K562 (cell line): ENCODE measurements at places on chromosomes 12 and 14. TPM values are rescaled to one million over a fixed set of nuclear protein-coding genes. Genes with fewer than 3 reads are reported as not detected.
A peak's percentile ranks its signal among the peaks of the same experiment; 100 is the strongest.

Gene TNFAIP2
- 52.7 and 61.2 TPM in 2 replicates for total RNA-seq

- H3K36me3 ChIP-seq = no peaks in the 10 kb centered on the region
- DNase-seq = no peak
- no peaks in the 10 kb centered on the region for H3K27me3 ChIP-seq
- H3K27ac ChIP-seq = no peak overlapping the region
- H3K4me3 ChIP-seq = no peak overlapping the region
These were observed 169.7 kb downstream of the MYRFL start for GRCh38 chr12:69994724-69995173.

Gene GPX2
- 0.24 and 0.56 TPM in 2 replicates for total RNA-seq

DNA sequence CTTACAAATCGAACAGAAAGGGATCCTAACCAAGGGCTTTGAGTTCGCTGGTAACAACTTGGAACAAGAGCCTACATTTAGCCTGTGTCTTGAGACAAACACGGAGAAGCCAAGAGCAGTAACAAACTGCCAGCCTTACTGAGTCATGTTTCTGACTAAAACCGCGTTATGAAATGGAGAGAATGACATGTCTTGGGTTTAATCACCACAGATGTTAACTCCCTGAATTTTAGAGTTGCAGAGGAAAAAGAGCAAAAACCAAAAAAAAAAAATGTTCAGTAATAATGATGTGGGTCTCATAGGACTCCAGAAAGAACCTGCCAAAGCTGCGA is 1.0 kb downstream of the BLTP3B start:
- H3K36me3 ChIP-seq = no peaks in the 10 kb centered on the region
- no peaks in the 10 kb centered on the region for H3K27me3 ChIP-seq
- peaks cover 18% of the 10 kb centered on the region; the same call in 2 of the 3 replicates for H3K4me1 ChIP-seq
- peak; percentile 67 for DNase-seq

DNA sequence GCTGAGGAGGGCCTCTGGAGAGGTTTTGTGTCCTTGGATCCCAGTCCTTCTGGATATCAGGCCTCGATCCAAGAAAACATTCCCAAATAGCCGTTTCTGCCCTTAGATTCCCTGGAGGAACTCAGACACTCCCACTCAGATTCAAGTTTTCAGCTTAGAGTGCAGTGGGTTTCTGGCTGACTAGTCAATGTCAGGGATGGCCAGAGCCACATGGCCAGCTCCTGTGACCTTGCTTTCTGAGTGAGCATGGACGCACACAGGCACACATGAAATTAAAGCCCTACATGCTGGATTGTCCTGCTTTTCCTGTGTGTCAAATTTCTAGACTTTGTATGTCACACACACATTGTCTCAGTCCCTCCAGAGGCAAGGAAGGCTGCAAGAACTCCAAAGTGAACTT is 86.2 kb downstream of the TNFAIP2 start:
- H3K4me3 ChIP-seq = no peak overlapping the region
- no peaks in the 10 kb centered on the region for H3K27me3 ChIP-seq
- peaks cover 32% of the 10 kb centered on the region for H3K4me1 ChIP-seq
- no peaks in the 10 kb centered on the region for H3K36me3 ChIP-seq
- H3K27ac ChIP-seq = peak overlapping the region; percentile 41; the same call in 2 of the 3 replicates

- no peak overlapping the region for H3K4me3 ChIP-seq
- peaks cover 38% of the 10 kb centered on the region for H3K4me1 ChIP-seq
- H3K27me3 ChIP-seq = no peaks in the 10 kb centered on the region
- no peak overlapping the region for H3K27ac ChIP-seq
These were observed 16.8 kb upstream of the EIF5 start for GRCh38 chr14:103317251-103317650.

- peak overlapping the region; percentile 29; the same call in 1 of the 3 replicates for H3K27ac ChIP-seq
- no peaks in the 10 kb centered on the region for H3K27me3 ChIP-seq
- peaks cover 44% of the 10 kb centered on the region for H3K4me1 ChIP-seq
- H3K36me3 ChIP-seq = no peaks in the 10 kb centered on the region
These were observed 26.1 kb downstream of the KRT8 start for GRCh38 chr12:52878507-52879393.

DNA sequence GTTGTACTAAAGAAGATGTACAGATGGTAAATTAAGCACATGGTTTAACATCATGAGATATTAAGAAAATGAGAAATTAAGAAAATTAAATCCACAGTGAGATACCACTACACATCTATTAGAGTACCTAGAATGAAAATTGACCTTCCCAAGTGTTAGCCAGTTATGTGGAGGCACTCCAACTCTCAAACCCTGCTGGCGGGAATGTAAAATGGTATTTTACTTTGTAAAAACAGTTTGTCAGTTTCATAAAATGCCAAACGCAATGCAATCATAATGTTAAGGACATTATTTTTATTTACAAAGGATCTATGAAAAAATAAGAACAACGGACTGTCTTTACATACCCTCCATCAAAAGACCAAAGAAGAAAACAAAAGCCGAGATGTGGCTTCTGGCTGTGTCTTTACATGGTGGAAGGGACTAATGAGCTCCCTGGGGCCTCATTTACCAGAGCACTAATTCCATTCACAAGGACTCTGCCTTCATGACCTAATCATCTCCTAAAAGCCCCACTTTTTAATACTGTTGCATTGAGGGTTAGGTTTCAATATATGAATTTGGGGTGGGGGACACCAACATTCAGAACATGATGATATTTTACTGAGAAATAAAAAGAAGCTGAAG is 1178.7 kb downstream of the AACS start:
- no peak overlapping the region for H3K4me3 ChIP-seq
- H3K27ac ChIP-seq = no peak overlapping the region
- no peaks in the 10 kb centered on the region for H3K27me3 ChIP-seq
- H3K36me3 ChIP-seq = no peaks in the 10 kb centered on the region

DNA sequence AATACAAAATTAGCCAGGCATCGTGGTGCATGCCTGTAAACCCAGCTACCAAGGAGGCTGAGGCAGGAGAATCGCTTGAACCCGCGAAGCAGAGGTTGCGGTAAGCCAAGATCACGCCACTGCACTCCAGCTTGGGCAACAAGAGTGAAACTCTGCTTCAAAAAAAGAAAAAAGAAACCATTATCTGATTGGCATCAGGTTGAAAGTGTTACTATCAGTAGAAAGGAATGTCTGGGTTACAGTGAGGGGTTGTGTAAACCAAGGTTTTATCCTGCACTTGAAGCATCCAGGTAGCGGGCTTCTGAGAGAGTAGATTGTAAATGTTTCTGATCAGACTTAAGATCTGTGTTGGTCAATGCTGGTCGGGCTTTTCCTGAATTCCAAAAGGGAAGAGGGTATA is 14.1 kb upstream of the OXA1L start:
- H3K27ac ChIP-seq = no peak overlapping the region
- H3K36me3 ChIP-seq = no peaks in the 10 kb centered on the region
- no peak overlapping the region for H3K4me3 ChIP-seq
- no peaks in the 10 kb centered on the region for H3K4me1 ChIP-seq

GRCh38 chr12:57262126-57262822 is 11.3 kb upstream of the STAC3 start:
- H3K27me3 ChIP-seq = no peaks in the 10 kb centered on the region
- no peak for DNase-seq
- H3K4me1 ChIP-seq = no peaks in the 10 kb centered on the region; the same call in 2 of the 3 replicates
- no peak overlapping the region for H3K27ac ChIP-seq

GRCh38 chr12:4269279-4269991 is 4.1 kb upstream of the CCND2 start:
- H3K4me1 ChIP-seq = peaks cover 45% of the 10 kb centered on the region
- H3K36me3 ChIP-seq = no peaks in the 10 kb centered on the region
- no peak overlapping the region for H3K27ac ChIP-seq
- peak; percentile 77 for DNase-seq
